Heart left ventricle (tissue), 16 donors: ENCODE measurements at places on chromosomes 2 and 18. TPM values are rescaled to one million over a fixed set of nuclear protein-coding genes. Genes with fewer than 3 reads are reported as not detected.

Gene ABCG5
- not detected for total RNA-seq

Gene CNTNAP5
- total RNA-seq, result not detected

Gene C2orf80
- total RNA-seq, result not detected

Gene RAX
- not detected for total RNA-seq

GRCh38 chr2:107712857-107713256 lies 113.8 kb upstream of the RGPD4 start:
- DNase-seq, result no peak

DNA sequence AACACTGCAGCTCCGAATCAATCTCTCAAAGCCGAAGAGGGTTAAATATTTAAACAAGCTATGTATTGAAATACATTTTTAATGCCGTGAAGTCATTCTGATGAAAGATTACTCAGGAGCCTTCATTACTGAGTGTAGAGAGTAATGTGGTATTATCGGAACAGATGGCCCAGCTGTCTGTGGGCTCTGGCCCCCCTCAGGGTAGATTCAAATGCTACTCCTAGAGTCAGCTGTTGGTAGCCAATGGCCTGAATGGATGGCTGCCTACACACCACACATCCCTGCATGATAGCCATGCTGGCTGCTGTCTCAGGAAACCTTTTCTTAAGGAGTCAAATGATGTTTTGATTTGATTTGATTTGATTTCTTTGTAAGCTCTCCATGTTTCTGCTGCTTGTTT lies 732.3 kb upstream of the CELF4 start:
- DNase-seq, result no peak

GRCh38 chr2:30148850-30149249 lies 2.0 kb downstream of the YPEL5 start:
- no peak for DNase-seq

GRCh38 chr2:142525720-142526119 lies 351.7 kb upstream of the KYNU start:
- no peak for DNase-seq

- no peak for DNase-seq
Measured at GRCh38 chr2:188077757-188078156, 213.9 kb upstream of the GULP1 start.

DNA sequence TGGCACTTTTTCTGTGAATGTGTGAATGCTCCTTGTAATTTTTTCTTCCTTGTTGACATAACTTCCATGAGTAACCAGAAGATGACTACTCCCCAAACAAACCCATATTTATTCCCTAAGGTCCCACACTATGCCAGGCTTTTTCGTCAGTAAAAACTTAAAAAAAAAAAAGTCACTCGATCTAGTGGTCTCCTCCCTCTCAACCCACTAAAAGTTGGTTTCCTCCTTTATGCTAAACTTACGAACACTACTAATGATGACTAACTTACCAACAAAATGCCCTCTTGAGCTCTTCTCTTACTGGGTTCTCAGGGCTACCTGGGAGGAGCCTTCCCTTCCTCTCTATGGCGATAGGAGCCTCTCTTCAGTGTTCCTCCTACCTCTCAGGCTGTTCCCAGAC lies 18.2 kb downstream of the ACVR1 start:
- DNase-seq, result no peak

- DNase-seq, result no peak
Measured at GRCh38 chr2:108145557-108146326, 94.0 kb upstream of the SULT1C3 start.

- DNase-seq, result peak; percentile 46
Measured at GRCh38 chr2:160207804-160208654, 8.0 kb upstream of the ITGB6 start.

GRCh38 chr2:229566370-229566769 lies 148.0 kb downstream of the DNER start:
- DNase-seq, result no peak

DNA sequence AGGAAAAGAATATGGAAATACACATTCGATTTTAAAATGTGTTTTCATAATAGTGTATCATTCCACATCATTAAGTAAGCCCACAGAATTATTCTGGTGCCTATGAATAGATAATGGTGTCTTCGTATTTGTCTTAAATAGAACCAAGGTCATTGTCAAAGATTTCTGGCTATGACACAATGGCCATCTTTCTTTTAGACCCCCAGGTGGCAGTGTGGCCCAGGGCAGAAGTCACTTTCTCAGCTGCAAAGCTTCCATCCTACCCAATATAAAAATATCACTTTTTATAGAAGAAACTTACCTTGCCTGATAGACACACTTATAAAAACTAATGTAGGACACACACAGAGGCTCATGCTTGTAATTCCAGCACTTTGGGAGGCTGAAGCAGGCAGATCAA lies 57.5 kb downstream of the ZRANB3 start:
- no peak for DNase-seq

DNA sequence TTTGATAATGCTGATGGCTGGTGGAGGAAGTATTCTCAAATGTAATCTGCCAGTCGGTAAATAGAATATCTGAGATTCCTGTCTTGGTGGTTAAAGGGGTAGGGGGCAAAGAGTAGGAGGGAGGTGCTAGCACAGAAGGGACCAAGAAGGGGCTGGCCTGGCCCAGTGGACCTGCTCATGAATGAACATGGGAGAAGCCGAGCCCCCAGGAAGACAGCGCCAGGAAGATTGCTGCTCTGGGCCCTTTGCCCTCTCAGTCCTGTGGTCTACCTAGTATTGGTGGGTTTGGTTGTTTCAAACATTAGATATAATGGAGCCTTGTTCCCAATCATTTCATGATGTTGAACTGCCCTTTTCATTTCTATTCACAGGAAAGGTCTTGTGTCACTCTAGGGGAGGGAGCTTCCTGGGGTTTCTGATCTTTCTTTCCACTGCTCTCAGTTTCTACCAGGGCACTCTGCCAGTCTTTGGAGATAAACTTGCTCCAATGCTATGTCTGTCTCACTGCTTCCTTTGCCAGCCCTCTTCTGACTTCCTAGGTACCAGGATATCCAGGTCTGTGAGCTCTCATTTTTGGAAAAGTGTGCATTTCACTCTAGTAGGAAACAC lies 5.3 kb upstream of the MOCOS start:
- no peak for DNase-seq

GRCh38 chr2:186339716-186340115 lies 146.3 kb upstream of the ZC3H15 start:
- no peak for DNase-seq
